CD4-positive, alpha-beta memory T cell (primary cell): ENCODE measurements at places on chromosomes 1 and 21.

DNA sequence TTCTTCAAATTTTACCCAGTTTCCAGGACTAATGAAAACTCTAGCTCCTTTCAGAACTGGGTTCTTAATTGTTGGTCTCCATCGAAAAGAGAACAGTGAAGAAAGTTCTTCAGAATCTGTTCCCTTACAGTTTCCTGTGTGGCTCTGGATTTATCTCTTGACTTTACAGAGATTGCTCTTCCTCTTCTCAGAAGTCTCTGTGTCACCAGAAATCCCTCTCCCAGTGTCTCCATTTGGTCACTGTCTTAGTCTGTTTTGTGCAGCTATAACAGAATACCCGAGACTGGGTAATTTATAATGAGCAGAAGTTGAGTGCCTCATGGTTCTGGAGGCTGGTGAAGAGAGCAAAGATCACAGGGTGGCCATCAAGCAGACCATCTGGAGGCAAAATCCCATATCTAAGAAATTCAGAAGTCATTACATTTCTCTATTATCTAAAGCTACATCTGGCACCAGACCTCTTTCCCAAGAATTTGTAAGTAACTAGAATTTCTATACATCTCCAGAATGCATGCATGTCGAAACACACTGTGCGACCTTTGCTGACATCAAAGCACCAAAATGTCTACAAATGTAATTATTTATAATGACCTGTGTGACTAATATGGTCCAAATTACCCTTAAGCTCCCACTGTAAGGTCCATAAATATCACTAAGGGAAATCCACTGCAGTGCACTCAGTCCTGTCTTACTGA lies 65.4 kb upstream of the KRTAP19-8 start:
- DNase-seq: no peak

DNA sequence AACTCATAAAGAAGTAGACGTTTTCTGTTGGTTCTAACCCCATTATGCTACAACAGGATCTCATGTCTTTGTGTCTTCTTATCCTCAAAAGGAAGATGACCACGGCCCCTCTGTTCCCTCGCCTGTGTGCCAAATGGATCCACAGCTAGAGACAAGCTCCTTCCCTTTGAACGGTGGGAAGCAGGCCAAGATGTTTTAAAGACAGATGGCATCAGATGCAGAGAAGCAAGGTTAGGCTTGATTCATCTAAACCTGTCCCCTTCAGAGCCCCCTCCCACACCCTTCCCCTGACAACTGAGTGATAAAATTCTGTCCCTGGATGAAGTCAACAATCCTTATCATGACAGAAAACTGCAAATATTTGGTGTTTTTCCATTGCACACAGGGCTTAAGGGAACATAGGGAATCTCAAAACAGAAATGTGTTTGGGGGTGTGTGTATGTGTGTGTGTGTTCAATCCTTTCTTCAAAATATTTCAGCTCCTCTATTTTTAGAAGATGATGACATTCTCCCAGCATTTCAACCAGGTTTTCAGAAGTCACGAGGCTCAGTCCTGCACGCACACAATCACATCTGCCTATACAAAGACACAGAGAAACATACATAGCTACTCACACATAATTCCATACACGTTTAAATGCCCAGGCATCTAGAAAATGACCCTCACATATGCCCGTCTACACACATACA lies 27.8 kb upstream of the FMOD start:
- DNase-seq: no peak

- DNase-seq: no peak
These were observed 67.6 kb downstream of the RGS13 start for GRCh38 chr1:192703283-192704206.

GRCh38 chr1:201542309-201543035 lies 3.5 kb downstream of the NAV1 start:
- no peak for DNase-seq

DNA sequence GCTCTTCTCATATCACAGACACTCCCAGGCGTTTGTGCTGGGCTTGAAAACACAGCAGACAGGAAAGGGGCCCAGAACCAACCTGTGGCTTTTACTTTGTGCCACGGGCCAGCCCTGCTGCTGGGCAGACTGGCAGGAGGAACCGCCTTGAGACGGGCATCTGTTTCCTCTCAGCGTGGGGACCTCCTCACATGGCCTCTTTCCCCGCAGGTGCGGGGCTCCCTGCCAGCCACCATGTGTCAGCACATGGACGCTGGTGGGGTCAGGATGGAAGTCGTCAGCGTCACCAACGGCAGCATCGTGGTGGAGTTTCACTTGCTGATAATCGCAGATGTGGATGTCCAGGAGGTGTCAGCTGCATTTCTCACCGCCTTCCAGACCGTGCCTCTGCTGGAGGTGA lies 47.8 kb downstream of the UMODL1 start:
- DNase-seq: no peak

DNA sequence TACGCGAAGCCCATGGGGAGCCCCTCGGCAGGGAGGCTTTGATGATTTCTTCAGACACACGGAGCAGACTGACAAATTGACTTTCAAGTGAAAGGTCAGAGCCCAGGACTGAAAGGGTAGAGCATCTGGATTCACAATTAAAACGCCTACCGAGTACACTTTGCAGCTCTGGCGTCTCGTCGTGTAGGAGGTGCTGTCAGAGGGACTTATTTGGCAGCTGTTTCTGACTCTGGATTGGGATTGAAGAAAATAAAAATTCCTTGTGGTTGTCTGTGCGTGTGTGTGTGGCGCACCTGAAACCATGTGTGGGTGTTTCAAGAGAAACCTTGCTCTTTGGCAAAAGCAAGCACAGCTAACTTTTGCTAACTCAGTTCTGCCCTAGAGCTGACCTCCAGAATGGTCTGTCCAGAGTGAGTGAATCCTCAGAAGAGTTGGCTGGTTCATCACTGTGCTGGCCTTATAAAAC lies 348.7 kb downstream of the HLX start:
- no peak for DNase-seq

DNA sequence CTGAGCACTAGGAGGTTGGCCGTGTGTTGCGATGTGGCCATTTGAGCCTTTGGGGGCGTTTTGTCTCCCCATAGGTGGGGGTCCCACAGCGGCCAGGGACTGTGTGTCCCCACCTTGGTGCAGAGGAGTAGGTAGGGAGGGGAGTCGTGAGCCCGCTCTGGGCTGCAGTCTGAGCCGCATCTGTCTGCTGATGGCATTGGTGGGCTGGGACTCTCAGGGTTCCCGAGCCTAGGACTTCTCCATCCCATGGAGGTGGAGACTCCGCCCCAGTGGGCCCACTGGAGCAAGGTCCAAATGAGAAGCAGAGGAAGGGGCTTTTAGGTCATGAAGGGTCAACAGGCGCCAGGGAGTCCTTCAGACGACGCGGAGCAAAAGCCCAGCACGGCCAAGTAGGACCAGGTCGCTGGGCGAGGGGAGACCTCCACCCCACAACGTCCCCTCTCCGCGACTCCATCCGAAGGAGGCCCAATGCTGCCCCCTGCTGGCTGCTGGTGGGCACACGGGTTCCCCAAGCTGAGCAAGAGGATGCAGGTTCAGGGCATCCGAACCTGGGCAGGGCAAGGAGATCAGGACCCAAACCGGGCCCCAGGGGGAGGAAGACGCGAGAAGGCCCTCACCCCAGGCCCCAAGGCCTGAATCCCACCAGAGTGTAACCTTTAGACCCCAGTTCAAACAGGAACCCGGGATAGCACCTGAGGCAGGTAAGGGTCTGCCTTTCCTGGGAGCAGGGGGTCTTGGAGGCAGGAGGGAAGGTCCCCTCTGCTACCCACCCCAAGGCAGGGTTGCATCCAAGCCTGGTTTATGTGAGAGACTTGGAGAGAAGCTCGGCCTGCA lies 14.9 kb downstream of the TTC34 start:
- peak; percentile 66 for DNase-seq

- DNase-seq: no peak
These were observed 56.7 kb downstream of the RALGPS2 start for GRCh38 chr1:178781533-178782330.

DNA sequence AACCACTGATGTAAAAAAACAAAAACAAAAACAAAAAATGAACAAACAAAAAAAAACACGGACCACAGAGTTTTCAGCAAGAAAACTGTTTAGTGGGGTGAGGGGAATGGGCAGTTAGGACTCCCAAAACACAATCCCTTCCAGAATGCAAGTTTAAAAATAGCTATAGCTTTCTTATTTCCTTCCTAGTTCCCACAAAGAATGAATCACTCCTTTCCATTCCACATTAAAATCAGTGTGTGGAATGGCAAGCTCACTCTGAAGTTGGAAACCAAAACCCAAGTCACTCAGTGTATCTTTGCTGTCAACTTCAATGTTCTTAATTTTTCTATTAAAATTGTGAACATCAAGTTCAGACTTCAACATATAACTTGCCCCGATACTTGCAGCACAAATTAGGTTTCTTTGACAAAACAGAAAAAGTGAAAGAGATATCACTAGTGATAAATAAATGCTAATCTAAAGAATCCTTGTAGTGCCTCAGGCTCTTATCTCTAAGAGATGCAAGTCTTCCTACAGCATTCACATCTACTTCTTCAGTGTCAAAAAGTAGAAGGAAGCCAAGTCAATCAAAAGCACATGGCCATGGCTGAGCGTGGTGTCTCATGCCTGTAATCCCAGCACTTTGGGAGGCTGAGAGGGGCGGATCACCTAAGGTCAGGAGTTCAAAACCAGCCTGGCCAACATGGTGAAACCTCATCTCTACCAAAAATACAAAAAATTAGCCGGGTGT lies 45.5 kb downstream of the TOR3A start:
- DNase-seq: no peak

GRCh38 chr1:55970526-55971110 lies 608.7 kb downstream of the PLPP3 start:
- no peak for DNase-seq

DNA sequence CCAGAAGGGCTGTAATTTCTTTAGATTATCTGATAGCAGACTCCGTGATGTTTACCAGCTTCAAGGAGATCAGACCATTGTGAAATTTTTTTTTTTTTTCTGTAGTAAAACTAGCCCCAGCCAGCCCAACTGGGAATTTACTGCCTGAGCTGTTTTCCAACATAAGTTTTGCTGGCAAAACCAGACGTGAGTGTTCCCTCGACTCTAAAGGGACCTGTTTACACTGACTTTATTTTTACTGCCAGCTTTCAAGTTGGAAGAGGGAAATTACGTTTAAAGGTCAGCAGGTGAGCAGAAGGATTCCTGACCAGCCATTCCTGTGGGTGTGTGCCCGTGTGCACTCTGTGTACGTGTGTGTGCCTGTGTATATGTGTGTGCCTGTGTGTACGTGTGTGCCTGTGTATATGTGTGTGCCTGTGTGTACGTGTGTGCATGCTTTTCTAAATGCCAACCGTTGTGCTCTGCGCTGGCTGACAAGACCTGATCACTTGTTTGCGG lies 374 bp downstream of the MAB21L3 start:
- no peak for DNase-seq

GRCh38 chr1:112061901-112062320 lies 72.4 kb upstream of the KCND3 start:
- DNase-seq: no peak

DNA sequence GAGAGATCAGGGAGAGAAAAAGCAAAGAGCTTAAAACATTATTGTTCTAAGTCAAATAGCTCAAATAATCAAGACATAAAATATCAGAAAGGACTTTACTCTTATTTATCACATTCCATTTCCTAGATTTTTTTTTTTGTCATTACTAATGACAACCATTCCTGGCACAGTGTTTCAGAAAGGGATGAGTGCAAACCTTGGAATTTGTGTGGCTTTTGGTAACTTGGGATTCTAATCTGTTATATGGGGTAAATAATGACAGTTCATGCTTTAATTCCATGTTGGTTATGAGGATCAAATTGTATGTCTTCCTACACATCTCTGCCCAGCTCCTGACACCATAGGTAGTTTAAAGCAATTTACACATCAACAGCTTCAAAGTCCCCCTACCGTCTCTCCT lies 358.4 kb upstream of the ADGRL4 start:
- DNase-seq: no peak

- DNase-seq: no peak
These were observed 107.3 kb downstream of the UCHL5 start for GRCh38 chr1:192951691-192952460.

GRCh38 chr1:54763816-54764132 lies 549 bp downstream of the PARS2 start:
- no peak for DNase-seq
